Spinal cord (tissue), 10 donors: ENCODE measurements at places on chromosomes 12 and 14. TPM values are rescaled to one million over a fixed set of nuclear protein-coding genes. Genes with fewer than 3 reads are reported as not detected.

GRCh38 chr14:87934185-87934584 lies 58.8 kb downstream of the GALC start:
- DNase-seq: peak; percentile 8

DNA sequence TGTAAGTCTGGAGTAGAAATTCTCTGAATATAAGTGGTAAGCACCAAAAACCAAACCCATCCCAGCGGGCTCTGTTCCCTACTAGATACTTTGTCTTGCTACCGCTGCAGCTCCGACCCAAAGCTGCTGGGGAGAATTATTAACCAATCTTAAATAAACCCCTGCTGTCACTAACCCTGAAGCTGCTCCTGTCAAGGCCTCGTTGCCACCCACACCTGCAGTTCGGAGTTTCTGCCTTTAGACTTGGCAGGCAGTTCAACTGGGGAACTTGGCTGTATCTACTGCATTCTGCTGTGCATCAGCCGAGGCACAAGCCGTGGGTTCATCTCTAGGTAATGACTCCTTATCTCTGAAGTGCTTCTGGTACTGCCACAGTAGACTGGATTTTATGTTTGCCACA lies 55.5 kb downstream of the PPM1A start:
- DNase-seq: no peak

GRCh38 chr14:68146818-68147217 lies 327.2 kb downstream of the RAD51B start:
- no peak for DNase-seq

GRCh38 chr12:56062996-56063395 lies 17.0 kb upstream of the ERBB3 start:
- no peak for DNase-seq

GRCh38 chr14:22623047-22623446 lies 21.1 kb downstream of the OR6J1 start:
- no peak for DNase-seq

DNA sequence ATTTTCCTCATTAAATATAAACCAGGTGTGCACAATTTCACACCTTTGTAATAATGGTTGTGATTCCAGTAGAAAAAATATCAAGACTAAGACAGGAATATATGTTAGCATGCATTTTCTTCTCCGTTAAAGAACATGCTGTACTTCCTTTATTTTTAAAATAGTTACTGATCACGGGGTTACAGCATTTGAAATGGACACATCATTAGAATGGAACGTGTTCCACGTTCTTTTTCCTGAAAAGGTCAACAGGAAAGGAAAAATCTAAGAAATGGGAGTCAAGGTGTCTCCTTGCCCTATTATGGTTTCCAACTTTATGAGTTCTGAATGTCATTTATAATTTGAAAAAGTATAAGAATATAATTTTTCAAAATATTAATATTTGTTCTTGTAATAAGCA lies 1325.7 kb downstream of the SLC16A7 start:
- no peak for DNase-seq

GRCh38 chr12:64116969-64117368 lies 105.1 kb downstream of the KICS2 start:
- no peak for DNase-seq

DNA sequence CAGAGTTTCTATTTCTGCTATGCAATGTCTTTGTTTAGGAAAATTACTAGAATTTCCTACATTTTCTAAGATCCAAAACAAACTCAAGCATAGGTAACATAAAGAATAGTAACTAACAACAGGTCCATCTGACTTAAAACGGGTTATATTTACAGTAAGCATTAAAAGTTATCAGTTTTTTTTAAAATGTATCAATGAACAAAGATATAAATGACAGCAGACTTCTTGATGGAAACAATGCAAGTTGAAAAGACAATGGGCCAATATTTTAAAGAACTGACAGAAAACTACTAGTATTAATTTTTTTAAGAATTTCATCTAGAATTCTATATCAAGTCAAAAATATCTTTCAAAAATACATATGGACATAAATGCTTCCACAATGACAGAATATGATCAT lies 367.1 kb upstream of the MGAT4C start:
- DNase-seq: no peak

Gene SMCO2
- total RNA-seq: 0.99 TPM

- DNase-seq: no peak
Measured at GRCh38 chr14:97070259-97070658, 273.1 kb downstream of the VRK1 start.

- DNase-seq: no peak
Measured at GRCh38 chr14:22664261-22664660, 20.1 kb upstream of the OR6J1 start.

GRCh38 chr14:69593018-69593677 lies 18.2 kb upstream of the SUSD6 start:
- peak; percentile 92 for DNase-seq
